Thymus (tissue), 14 donors: ENCODE measurements at places on chromosomes 3 and 15. TPM values are rescaled to one million over a fixed set of nuclear protein-coding genes. Genes with fewer than 3 reads are reported as not detected.

Gene ALDH1A2
- 17.8 TPM for total RNA-seq

Gene SUSD5
- total RNA-seq: 0.14 TPM

Gene ZNF774
- total RNA-seq: 1.2 TPM

Gene DENND4A
- total RNA-seq: 23.8 TPM

Gene CLDN1
- total RNA-seq: 9.5 TPM

Gene PLOD2
- total RNA-seq: 18.0 TPM

Gene GOLGA8A
- total RNA-seq: 13.8 TPM

Gene ANKRD34C
- total RNA-seq: under 0.01 TPM

Gene ADAMTS7
- 0.47 TPM for total RNA-seq

- no peak for DNase-seq
Observed at GRCh38 chr15:47754312-47754711, 37.0 kb downstream of the SEMA6D start.

GRCh38 chr3:11382146-11382745 is 110.0 kb downstream of the ATG7 start:
- no peak for DNase-seq

GRCh38 chr3:171491361-171491760 is 31.2 kb upstream of the TNIK start:
- DNase-seq: no peak

DNA sequence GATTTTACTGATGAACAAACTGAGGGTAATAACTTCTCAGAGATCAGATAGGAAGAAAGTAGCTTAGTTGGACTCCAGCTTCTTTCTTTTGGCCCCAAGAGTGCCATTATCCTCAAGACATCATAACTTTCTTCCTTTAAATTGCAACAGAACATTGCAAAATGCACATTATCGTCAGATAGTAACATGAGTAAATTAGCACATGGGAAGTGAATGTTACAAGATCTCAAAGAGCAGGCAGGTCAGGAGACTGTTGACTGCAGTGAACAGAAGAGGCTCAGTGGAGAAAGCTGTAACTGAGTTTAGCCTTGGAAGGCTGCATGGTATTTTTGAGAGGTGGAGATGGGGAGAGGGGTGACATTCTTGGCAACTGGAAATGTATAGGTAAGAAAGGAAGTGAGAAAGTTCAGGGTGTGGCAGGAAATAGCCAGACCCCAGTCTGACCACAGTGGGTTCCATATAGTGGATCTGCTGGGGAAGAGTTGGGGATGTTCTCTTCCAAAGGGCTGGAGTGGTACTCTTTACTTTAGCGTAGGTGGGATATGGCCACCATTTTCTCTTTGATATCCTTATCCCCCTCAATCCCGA is 307.7 kb downstream of the RPLP1 start:
- no peak for DNase-seq

- no peak for DNase-seq
Observed at GRCh38 chr3:9194509-9195184, 54.8 kb downstream of the SRGAP3 start.

DNA sequence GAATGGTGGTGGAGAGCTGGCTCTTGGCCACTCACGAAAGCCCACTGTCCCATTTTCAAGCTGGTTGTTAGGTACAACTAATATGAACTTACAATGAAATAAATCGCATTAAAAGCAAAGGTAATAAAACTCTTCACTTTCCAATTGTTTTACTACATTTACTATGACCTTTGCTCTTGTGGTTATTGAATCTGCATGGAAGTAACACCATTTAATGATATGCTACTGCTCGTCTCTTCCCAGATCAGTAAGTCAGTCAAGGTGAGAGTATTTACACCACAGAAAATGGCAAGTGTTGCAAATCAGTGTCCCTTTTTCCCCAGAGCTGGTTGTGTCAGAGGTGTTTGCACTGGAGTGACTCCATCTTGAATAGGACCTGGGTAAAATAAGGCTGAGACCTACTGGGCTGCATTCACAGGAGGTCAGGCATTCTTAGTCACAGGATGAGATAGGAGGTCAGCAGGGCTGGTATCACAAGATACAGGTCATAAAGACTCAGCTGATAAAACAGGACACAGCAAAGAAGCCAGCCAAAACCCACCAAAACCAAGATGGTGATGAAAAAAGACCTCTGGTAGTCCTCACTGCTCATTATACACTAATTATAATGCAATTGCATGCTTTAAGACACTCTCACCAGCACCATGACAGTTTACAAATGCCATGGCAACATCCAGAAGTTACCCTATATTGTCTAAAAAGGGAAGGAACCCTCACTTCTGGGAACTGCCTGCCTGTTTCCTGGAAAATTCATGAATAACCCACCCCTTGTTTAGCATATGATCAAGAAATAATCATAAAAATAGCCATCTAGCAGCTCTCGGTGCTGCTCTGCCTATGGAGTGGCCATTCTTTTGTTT is 57.6 kb downstream of the FRMD4B start:
- DNase-seq: no peak

DNA sequence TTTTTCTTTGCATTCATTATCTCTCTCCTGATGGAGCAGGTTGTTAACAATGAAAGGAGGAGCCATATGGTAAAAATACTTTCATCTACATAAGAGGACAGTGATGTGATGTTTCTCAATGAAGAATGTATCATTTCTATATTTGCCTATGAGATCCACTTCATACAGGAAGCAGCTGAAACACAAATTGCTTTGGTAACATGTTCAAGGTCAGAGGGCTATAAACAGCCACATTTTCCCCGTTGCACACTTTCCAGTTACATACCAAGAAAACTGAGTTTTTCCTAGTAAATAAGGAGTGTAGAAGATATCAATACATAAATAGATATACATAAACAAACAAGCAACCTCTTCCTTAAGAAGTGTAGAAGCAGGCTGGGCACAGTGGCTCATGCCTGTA is 32.6 kb upstream of the GYG1 start:
- DNase-seq: no peak

DNA sequence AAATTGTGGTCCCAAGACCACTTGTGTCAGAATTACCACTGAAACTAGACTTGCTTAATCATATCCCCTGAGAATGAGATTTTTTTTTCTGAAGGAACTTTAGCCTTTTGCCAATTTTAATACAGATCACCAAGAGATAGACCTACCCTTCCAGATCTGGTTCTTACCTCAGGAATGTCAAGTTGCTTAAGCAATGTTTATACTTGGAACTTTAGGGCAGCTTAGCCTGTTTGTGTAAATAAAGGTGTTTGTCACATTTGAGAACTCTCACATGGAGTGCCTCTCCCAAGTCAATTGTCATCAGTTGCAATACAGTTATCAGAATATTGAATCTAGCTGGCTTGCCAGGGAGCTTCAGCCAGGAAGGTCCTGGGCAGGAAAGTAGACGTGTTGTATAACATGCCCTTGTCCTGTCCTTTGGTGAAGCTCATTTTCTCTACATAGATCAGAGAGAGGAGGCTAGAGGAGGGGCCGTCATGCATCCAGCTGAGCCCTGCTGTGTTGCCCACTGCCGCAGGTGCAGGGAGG is 3.9 kb downstream of the GPD1L start:
- DNase-seq: no peak

DNA sequence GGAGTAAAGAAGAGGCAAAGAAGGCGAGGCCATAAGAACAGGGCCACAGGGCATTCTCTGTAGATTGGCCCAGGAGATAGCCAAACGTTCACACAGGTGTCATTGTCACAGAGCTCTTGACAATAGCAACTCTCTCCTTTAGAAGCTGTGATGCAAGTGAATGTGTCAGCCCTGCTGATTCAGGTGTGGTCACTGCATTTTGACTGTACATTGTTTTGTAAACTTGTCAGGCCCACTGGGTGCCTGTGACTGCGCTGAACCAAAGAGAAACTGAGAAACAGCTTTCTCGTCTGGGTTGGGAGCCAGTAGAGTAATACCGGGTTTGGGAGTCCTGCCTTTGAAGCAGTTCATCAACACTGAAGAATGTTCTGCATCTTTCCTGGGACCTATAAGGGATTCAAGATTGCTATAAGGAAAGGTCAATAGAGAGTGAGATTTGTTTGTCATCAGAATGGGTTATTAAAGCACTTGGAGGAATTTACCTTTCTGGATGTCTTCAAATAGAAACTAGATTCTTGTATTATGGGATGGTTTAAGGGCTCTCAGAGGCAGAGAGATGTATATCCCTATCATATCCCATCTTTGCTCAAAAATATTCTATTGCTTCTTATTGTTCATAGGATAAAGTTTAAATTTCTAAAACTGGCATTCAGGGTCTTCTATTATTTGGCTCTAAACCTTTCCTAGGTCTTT is 45.4 kb downstream of the TMEM45A start:
- DNase-seq: no peak

DNA sequence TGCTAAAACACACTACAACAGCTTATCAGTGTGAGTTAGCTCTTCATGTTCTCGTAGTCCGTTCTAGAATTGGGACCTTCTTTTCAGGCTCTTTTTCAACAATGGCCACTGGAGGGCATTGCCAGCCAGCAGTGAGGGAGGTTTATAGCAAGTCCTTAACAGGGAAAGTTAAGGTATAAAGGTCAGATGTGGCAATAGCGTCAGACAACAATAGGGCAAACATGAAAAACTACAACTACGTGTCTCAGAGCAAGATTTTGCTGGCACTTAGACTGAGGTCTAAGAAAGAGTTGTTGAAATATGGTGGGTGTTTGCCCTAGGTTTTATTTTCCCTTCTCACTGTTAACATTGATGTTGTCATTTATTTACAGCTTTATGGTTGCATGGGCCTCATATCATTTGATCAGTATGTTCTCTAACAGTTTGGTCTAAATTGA is 161.4 kb downstream of the GMNC start:
- DNase-seq: no peak

DNA sequence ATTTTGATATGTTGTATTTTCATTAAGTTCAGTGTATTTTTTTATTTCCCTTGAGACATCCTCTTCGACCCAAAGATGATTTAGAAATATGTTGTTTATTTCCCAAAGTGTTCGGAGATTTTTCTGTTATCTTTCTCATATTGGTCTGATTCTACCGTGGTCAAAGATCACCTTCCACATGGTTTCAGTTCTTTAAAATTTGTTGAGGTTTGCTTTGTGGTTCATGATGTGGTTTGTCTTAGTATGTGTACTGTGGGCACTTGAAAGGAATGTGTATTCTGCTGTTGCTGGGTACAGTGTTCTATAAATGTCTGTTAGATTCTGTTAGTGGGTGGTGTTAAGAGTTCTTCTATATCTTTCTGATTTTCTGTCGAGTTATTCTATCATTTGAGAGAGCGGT is 103.4 kb upstream of the FHIT start:
- no peak for DNase-seq

DNA sequence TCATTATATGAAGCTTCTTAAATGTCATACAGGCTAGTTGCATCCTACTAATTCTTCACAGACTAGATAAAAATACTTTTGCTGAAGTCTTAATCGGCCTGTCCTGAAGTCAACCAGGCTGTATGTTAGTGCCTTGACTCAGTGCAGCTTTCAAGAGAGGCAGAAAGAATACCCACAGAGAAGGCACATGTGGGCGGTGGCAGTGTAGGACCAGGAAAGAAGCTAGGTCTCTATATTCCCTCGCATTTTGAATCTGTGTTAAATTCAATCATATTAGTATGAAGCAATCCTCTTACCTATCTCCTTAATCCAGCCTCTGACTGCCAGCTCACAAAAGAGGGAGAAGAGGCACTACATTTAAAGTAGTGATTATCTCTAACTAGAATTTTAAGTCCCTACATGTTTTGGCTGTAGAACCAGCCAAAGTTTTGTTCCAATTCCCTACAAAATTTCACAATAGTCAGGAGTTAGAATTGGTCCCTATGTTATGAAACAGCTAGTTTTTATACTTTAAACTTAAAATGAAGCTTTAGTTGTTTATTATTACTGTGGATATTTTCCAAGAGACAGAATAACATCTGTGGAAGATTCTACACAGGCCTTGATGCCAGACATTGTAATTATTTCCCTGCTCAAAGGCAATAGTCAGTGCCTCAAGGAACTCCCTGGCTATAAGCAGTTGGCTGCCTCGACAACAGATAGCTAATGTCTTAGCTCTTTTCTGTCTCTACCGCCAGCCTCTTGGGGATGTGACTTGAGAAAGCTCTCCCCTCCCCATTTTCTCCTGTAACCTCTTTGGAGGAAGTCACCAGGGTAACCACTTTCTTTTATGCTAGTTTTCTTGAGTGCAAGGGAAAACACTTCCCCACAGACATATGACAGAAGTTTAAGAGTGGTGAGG is 31.9 kb downstream of the CRTC3 start:
- peak; percentile 86 for DNase-seq

GRCh38 chr3:65177960-65178376 is 490.2 kb upstream of the ADAMTS9 start:
- no peak for DNase-seq

GRCh38 chr15:74427607-74428441 is 5.9 kb downstream of the SEMA7A start:
- DNase-seq: no peak

- no peak for DNase-seq
Observed at GRCh38 chr3:14439501-14440167, 37.2 kb downstream of the SLC6A6 start.

DNA sequence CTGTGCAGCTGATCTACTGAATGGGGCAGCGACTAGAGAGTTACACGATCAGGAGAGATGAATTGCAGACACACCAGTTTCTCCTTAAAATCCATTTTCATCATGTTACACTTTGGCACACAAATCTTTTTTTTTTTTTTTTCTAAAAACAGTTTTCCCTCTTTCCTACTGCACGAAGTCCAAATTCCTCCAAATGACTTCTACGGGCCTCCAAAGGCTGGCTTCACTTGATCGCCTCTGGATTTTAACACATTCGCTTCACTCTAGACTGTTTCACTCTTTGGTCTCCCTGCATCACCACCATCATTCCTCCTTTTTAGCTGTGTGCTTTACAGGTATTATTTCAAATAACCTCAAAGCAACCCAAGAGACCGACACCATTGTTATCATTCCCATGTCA is 268.6 kb downstream of the RORA start:
- DNase-seq: no peak

DNA sequence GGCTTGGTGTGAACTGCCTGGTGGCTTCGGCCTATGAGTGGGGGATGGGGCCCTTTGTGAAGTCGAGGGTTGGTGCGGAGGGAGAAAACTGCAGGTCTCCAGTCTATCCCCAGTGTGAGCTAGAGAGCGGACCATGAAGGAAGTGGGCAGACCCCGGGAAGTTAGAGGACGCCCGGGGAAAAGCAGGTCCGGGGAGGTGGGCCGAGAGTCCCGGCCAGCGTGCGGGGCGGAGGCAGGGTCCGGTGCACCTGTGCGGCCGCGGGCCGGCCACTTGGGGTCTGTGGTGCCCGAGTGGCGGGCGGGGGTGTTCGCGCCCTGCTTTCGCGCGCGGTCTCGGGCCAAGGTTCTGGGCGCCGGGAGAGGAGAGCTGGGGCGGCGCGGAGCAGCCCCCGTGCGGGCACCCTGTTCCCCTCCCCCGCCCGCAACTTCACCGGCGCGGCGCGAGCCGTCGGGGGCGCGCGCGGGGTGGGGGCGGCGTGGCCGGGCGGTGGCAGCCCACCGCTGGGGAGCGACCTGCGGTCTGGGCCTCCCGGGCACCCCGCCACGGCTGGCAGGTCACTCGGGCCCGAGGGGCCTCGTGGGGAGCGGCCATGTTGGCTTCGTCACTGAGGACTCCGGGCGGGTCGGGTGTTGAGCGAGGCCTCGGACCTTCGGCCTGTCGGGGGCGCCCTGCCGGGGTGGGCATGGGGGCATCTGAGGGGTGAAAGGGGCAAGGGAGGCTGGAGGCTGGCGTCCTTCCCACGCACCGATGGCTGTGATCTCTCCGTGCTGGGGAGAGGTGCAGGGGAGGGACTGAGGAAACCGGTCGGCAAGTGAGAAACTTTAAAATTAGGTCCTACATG is 4.8 kb downstream of the UBE2E1 start:
- DNase-seq: no peak

- DNase-seq: no peak
Observed at GRCh38 chr15:82093774-82094211, 48.0 kb upstream of the MEX3B start.
